ENCODE measurements at places on chromosomes 3 and 15.

GRCh38 chr15:45105586-45105985 lies 8.4 kb downstream of the DUOX2 start:
- H3K4me3 ChIP-seq = no peak overlapping the region
- H3K36me3 ChIP-seq = no peaks in the 10 kb centered on the region

DNA sequence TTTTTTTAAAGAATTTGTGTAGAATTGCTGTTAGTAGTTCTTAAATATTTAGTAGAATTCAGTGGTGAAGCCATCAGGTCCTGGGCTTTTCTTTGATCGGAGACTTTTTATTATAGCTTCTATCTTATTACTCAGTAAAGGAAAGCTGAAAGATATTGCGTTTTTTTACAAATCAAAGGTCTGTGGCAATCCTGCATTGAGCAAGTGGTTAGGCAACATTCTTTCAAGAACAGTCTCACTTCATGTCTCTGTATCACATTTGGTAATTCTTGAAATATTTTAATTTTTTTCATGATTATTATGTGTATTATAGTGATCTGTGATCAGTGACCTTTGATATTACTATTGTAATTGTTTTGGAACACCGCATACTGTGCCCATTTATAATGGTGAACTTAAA lies 140.8 kb downstream of the UNC13C start:
- no peaks in the 10 kb centered on the region for H3K27me3 ChIP-seq
- H3K36me3 ChIP-seq = no peaks in the 10 kb centered on the region
- DNase-seq = no peak
- H3K27ac ChIP-seq = no peak overlapping the region

- H3K27ac ChIP-seq = no peak overlapping the region
- H3K36me3 ChIP-seq = no peaks in the 10 kb centered on the region
- no peaks in the 10 kb centered on the region for H3K4me1 ChIP-seq
These were observed 154.8 kb upstream of the TTC14 start for GRCh38 chr3:180447136-180447535.

GRCh38 chr3:13792512-13793371 lies 87.1 kb downstream of the WNT7A start:
- H3K36me3 ChIP-seq = no peaks in the 10 kb centered on the region
- peaks cover 5% of the 10 kb centered on the region for H3K4me1 ChIP-seq
- no peak overlapping the region for H3K27ac ChIP-seq
- no peak overlapping the region for H3K4me3 ChIP-seq
